ENCODE measurements at places on chromosomes 1 and 21. TPM values are rescaled to one million over a fixed set of nuclear protein-coding genes. Genes with fewer than 3 reads are reported as not detected.
A peak's percentile ranks its signal among the peaks of the same experiment; 100 is the strongest.

GRCh38 chr1:153395136-153395685 lies 4.3 kb upstream of the S100A8 start:
- peak; percentile 33 for DNase-seq

DNA sequence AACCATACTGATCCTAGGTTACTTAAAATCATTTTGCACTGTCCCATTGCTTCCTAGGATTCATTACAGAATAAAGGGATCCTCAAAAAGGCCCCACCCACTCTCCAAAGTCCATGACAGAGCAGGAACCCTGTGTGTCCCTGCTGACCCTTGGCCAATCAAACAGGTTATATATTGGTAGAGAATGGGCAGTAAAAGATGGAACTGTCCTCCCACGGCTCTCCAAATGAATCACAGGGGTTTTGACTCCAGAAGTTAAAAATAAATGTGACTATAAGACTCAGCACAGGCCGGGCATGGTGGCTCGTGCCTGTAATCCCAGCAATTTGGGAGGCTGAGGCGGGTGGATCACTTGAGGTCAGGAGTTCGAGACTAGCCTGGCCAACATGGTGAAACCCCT lies 65.5 kb downstream of the ACOT7 start:
- no peak for DNase-seq

- DNase-seq = no peak
Measured at GRCh38 chr1:90336552-90337324, 341.8 kb downstream of the ZNF326 start.

DNA sequence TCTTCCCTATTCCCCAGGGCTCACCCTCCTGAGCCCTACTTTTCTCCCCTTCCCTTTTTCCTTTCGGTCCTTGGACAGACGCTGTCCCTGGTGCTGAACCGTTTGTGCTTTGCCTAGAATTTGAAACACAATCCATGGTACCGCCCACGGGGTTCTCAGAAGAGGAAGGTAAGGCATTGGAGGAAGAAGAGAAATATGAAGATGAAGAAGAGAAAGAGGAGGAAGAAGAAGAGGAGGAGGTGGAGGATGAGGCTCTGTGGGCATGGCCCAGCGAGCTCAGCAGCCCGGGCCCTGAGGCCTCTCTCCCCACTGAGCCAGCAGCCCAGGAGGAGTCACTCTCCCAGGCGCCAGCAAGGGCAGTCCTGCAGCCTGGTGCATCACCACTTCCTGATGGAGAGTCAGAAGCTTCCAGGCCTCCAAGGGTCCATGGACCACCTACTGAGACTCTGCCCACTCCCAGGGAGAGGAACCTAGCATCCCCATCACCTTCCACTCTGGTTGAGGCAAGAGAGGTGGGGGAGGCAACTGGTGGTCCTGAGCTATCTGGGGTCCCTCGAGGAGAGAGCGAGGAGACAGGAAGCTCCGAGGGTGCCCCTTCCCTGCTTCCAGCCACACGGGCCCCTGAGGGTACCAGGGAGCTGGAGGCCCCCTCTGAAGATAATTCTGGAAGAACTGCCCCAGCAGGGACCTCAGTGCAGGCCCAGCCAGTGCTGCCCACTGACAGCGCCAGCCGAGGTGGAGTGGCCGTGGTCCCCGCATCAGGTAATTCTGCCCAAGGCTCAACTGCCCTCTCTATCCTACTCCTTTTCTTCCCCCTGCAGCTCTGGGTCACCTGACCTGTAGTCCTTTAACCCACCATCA lies 10.4 kb downstream of the BCAN start:
- no peak for DNase-seq

DNA sequence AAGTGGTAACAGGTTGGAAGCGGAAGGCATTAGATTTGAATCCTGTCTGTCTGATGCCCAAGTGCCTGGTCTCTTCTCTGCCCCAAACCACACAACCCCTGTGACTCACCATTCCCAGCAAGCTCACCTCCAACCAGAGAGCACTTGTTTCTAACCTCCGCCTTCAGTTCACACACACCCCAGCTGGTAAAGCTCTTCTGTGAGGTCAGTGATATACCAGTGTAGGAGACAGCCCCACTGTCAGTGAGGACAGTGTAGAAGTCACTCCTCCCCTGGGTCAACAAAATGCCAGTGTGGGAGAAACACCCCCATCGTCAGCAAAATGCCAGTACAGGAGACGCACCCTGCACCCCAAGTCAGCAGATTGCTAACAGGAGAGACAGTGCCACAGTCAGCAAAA lies 2.6 kb downstream of the RIMS3 start:
- DNase-seq = peak; percentile 54

DNA sequence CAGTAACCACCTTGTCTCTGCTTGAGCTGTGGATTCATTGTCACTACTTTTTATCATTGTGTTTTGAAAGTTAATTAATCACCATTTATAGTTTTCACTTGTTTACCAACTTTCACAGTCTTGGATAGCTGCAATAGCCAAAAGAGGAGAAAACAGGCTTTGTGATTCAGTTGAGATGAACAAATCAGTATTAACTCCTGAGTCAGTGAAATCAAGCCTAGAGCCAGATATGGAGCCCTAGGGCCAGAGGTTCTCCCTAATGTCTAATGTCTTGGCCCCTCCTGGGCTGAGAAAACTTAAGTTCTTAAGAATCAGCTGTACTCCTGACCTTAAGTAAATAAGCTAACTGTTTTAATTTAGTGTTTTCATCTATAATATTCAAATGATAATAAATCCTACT lies 228.8 kb downstream of the DNM3 start:
- no peak for DNase-seq

DNA sequence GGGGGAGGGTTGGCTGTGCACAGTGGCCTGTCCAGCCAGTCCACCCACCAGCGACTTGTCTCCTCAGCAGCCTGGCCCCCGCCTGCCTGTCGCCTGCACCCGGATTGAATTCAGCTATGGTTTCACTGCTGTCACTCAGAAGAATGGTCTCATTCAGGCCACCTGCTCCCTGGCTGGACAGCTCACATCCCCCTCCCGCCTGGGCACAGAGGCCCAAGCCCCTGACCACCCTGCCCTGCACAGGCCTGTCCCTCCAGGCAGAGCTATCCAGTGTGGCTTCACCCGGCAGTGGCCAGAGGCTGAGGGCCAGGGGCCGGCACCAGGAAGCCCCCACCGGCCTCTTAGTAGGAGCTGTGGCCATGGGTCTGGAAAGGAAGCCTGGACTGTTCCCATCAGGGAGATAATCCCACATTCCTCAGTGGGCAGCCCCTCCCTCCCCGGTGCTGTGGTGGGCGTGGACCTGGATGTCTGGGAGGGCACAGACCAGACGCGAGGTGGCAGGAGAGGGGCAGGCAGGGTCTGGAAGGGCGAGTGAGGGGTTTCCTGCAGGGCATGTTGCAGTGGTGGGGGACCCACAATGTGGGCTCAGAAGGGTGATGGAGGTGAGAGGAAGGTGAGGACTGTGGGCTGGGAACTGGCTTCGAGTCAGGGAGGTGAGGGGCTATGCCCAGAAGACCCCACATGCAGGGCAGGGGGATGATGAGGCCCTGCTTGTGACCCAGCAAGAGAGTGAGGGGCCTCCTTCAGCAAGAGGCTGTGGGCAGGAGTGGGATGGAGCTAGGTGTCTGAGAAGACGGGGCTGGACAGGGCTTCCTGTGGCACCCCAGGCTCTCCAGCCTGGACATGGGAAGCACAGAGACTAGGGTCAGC lies 30.4 kb downstream of the WNT9A start:
- DNase-seq = no peak

GRCh38 chr1:4056422-4056821 lies 156.3 kb upstream of the C1orf174 start:
- DNase-seq = no peak

GRCh38 chr21:33541105-33541711 lies 709 bp downstream of the GART start:
- peak; percentile 17 for DNase-seq

GRCh38 chr1:26419494-26419893 lies 8.9 kb downstream of the LIN28A start:
- no peak for DNase-seq

DNA sequence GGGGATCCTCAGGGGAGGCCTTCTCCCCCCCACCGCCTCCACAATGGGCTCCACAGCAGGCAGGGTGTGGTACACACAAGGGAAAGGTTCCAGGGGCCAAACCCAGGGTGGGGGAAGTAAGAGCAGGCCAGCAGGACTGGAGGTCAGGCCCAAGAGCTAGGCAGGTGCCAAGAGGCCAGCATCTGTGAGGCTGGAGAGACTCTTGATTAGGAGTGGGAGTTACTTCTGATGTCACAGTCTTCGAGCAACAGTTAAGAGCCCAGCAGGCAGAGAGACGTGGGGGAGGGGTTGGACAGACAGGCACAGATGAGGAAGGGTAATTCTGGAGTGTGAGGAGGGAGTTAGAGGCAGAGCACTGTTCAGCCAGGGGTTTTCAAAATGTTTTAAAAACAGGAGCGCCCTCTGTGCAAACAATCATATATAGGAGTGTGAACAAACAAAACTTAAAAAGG lies 55.8 kb downstream of the SLC9A1 start:
- peak; percentile 81 for DNase-seq

GRCh38 chr1:153354515-153355193 lies 3.0 kb upstream of the S100A9 start:
- no peak for DNase-seq

GRCh38 chr1:18994381-18994780 lies 37.9 kb upstream of the IFFO2 start:
- no peak for DNase-seq

DNA sequence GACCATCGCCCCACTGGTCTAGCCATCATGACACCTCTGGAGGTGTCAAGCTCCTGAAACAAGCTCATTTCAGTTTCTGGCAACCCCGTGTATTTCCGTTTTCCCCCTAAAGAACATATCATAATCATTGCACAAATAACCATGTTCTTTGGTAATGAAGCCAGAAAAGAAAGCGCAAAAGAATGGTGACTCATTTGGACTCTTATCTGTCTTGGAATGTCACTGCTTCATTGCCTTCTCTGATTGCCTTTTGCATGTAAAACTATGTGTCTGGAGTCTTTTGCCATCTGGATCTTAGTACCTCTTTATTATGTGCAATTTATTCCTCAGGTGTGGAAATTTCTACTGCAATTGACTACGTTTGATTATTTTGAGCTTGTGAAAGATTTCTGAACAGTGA lies 110.5 kb downstream of the COLGALT2 start:
- no peak for DNase-seq

DNA sequence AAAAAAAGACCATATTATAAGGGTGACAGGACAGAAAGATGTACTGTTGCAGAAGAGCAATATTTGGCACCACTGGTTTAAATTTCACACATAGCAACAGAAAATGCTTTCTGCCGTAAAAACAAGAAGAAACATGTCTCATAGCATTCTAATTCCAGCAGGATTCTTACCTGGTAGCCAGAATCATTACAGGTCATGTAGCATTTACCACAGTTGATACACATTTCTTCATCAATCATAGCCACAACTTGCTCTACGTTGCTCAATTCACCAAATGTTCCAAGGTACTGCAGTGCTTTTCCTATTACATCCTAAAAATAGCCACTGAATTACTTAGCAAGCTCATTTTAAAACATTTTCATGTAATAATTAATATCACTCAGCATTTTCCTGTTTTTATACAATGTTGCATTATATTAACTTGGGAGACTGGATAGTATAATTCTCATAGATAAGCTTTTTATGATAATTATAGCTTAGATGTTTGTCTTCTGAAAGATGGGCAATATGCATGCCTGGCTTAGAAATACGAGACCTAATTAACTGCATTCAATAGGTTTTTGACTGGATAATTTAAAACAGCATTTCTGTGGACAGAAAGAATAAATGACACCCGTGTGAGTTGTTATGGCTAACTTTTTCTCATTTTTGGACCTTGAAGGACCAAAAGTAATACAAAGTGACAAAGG lies 360.7 kb downstream of the PTBP2 start:
- DNase-seq = no peak

DNA sequence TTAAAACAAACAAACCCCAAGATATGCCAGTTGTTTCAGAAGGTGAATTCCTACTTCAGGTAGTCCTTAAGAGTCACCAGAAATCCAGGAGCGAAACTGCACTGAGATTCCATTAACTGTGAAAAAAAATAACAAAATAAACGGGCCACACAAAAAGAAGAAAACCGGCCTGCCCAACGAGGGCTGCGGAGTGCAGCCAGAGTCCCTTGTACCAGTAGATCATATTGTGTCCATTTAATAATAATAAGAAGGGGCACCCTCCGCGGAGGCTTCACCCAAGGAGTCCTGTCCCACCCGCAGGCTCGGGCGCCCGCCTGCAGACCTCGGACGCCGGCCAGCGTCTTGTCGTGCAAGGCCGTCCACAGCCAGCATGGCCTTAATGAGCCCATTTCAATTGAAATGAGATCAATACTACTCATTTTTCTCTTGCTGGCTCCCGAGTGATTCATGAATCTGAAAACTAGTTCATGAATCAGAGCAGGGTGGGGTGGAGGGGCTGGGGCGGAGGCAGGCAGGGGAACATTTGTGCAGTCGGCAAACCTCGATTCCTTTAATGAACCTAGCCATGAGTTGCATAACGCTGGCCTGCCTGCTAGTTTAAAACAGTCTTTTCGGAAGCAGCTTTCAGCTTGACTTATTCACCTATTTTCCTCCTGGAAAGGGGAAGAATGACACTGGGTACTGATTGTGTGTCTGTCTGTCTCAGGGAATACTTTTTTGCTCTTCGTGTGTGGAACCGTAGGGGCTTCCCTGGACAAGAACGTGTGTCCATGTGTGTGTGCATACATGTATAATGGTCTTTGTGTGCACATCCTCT lies 113.1 kb upstream of the IRF2BP2 start:
- peak; percentile 88 for DNase-seq

- no peak for DNase-seq
Measured at GRCh38 chr1:230735447-230735846, 11.7 kb upstream of the CAPN9 start.

DNA sequence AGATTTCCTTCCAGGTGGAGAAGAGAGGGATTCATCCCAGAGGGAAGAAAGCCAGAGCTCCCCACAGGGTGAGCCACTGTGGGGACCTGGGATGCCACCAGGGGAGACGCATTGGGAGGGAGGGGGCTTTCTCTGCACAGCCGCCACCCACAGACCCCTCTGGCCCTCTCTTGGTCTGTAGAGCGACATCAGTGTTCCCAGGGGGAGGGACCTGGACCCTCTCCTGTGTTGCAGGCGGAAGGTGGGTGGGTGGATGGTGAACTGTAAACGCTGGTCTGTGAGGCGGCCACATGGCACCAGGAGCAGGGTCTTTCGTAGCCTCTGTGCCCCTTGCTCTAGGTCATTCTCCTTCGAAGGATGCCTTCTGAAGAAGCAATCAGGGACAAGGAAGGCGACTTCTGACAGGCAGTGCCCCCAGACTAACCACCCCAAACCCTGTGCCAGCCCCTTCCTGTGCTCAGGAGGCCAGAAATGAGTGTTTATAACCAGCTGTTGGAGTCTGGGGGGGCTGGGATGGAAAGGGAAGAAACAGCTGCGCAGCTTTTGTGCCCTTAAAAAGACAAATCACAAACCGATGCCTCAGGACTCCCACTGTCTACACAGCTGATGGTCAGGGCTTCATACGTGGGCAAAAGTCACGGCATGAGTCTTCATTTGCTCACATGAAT lies 121.4 kb upstream of the ZBTB40 start:
- DNase-seq = no peak

DNA sequence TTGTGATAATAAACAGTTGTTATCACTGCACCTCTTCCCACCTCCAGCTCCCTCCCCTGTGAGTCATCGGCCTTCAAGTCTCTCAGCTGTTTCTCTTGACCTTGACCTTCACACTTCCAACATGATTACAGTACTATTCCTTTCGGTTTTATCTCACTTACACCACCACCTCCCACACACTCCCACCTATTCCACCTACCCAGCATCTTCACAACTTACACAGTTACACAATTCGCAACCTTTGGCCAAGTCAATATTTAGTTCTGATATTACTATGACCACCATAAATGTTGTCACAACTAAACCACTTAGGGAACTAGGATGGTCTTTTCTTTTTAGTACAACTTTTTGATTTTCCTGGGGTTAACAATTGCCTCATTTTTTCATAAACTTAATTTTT lies 60.2 kb downstream of the RIPK4 start:
- DNase-seq = peak; percentile 76

Gene C1orf94
- 0.68 TPM for total RNA-seq

Gene STUM
- total RNA-seq = not detected

Gene FCRL4
- not detected for total RNA-seq

Data from RPMI7951 (cell line).